Activated naive CD8-positive, alpha-beta T cell treated with anti-CD3 and anti-CD28 coated beads for 36 hours (primary cell): ENCODE measurements at places on chromosomes 1 and 21. TPM values are rescaled to one million over a fixed set of nuclear protein-coding genes. Genes with fewer than 3 reads are reported as not detected.

Gene USH2A
- not detected for total RNA-seq

Gene TRIM58
- 0.08 TPM for total RNA-seq

Gene DMRTA2
- not detected for total RNA-seq

Gene ST7L
- total RNA-seq, result 11.4 TPM

Gene AMY2A
- total RNA-seq, result not detected

Gene LRRC7
- total RNA-seq, result 0.14 TPM

Gene GBP2
- 153 TPM for total RNA-seq

DNA sequence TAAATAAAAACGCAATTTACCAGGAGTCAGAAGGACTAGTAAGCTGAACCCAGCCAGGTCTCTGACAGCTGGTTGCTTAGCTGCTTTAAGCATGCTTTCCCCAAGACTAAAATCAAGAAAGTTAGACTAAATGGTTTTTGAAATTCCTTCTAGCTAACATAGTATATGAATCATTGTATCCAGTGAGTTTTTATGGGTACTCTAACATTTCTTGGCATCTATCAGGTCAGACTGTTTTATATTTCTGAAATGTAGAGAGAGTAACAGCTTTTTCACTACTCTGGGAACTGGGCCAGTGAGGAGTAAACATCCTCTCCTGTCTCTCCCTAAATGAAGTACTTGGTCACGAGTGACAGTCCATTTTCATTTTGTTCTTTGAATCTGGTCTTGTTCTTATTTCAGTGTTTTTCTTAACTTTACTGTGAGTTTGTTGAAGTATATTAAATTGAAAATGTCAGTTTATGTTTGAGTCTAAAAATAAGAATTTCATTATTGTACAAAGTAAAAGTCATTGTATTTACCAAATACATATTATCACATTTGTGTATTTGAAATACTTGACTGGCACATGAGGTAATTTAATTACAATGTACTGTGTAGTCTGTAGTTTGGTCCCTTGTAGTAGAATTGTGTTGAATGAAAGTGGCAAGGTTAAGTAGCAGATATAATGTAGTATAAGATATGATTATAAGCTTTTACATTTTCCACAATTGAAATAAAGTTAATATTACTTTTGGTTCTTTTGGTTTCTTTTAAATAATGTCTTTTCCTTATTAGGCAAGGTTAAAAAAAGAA lies 47.6 kb downstream of the PKN2 start:
- no peak for DNase-seq
